ENCODE measurements at places on chromosomes 16 and 17.

- no peaks in the 10 kb centered on the region for H3K36me3 ChIP-seq
- no peak overlapping the region for H3K4me3 ChIP-seq
- no peak overlapping the region for H3K27ac ChIP-seq
- no peaks in the 10 kb centered on the region for H3K27me3 ChIP-seq
Measured at GRCh38 chr16:73713251-73713650, 583.4 kb upstream of the PSMD7 start.

DNA sequence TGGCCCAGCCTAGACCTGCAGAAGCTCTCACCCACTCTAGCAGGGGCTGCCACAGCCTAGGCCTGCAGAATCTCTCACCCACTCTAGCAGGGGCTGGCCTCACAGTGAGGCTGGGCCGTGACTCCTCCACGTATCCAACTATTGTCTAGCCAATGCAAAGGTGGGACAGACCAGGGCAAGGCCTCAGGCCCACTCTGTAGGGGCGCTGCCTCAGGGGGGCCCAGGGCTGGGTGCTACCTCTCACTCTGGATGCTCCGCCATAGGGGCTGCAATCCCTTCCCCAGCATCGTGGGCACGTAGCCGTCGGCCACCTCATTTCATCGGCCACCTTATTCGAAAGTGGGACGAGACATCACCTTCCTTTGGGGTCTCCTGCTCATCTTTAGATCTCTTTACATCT is 51.7 kb downstream of the RPH3AL start:
- no peak overlapping the region for H3K4me3 ChIP-seq
- H3K36me3 ChIP-seq: no peaks in the 10 kb centered on the region

- DNase-seq: peak; percentile 91
Measured at GRCh38 chr16:79272141-79272577, 328.4 kb downstream of the MAF start.

GRCh38 chr16:31224092-31224955 is 7.4 kb upstream of the PYDC1 start:
- no peak overlapping the region for H3K4me3 ChIP-seq
- no peaks in the 10 kb centered on the region for H3K36me3 ChIP-seq
- H3K27ac ChIP-seq: no peak overlapping the region
- H3K4me1 ChIP-seq: peaks cover 5% of the 10 kb centered on the region
- DNase-seq: no peak

- DNase-seq: no peak
- H3K27me3 ChIP-seq: no peaks in the 10 kb centered on the region
- H3K27ac ChIP-seq: no peak overlapping the region
- no peak overlapping the region for H3K4me3 ChIP-seq
- H3K4me1 ChIP-seq: peaks cover 4% of the 10 kb centered on the region
Measured at GRCh38 chr17:2035541-2036488, 5.9 kb downstream of the DPH1 start.

- H3K36me3 ChIP-seq: peaks cover 37% of the 10 kb centered on the region
- H3K4me3 ChIP-seq: no peak overlapping the region
- no peak for DNase-seq
- H3K4me1 ChIP-seq: peaks cover 2% of the 10 kb centered on the region
- no peak overlapping the region for H3K27ac ChIP-seq
- H3K27me3 ChIP-seq: no peaks in the 10 kb centered on the region
Measured at GRCh38 chr17:27318633-27319032, 24.7 kb downstream of the WSB1 start.

DNA sequence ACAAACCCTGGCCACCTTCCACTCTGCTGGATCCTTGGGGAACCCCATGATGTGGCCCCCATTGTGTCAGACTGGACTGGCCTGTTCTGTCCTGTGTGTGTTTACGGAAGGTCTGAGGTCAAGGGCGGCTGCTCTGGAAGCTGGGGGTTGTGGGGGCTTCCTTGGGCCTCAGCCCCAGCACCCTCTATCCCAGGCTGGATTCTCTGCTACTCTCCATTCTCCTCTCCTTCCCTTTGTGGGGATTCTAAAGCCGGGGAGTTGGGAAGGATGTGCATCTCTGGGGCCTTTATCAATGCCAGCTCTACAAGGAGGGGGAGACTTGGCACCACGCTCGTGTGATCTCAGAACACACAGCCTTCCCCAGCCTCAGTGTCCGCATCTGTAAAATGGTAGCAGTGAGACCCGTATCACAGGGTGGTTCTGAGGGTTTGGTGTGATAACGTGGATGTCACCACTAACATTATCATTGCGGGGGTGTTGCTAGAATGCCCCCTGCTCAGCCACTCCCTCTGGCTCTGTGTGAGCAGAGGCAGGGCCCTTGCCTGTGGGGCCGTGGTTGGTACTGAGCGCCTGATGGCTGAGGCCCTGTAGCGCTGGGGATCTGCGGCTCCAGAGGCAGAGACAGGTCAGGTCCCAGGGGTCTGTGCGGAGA is 18.1 kb downstream of the ADGRG1 start:
- H3K4me3 ChIP-seq: no peak overlapping the region
- H3K27me3 ChIP-seq: no peaks in the 10 kb centered on the region
- H3K36me3 ChIP-seq: no peaks in the 10 kb centered on the region
- H3K27ac ChIP-seq: peak overlapping the region; percentile 2
- H3K4me1 ChIP-seq: peaks cover 25% of the 10 kb centered on the region

DNA sequence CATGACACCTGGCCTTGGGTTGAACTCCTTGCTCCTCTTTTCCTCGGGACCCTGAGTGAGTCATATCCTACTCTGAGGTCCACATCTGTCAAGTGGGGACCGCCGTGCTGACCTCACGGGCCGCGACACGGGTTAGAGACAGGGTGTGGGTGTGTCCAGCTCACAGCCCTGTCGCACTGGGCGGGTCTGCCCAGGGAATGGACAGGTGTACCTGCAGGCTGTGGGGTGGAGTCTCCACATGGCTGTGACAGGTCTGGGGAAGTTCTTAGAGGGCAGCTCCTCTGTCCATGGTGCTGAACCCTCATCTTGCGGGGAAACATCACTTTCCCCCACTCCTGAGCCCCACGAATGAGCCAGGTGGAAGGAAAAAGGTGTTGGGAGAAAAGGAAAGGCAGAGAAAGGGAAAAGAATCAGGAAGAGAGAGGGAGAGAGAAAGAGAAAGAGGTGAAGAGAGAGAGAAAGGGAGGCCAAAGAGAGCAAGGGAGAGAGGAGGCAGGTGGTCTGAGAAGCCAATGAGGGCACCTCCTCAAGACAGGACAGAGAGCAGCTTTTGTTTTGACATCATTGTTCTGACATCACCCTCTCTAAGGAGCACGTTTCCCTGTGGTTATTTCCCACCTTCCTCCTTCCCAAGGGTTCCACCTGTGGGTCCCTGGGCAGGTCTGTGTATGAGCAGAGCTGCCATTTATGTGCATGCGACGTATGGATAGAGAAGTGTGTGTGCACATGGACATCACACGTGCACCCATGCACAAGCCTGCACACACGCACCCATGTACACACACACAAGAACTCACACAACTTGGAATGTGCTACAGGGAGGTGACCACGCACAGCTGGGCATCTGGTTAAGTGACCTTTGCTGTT is 32.6 kb upstream of the CBFA2T3 start:
- peaks cover 10% of the 10 kb centered on the region for H3K27me3 ChIP-seq
- peaks cover 2% of the 10 kb centered on the region for H3K4me1 ChIP-seq
- no peak overlapping the region for H3K27ac ChIP-seq
- DNase-seq: peak; percentile 84
- H3K36me3 ChIP-seq: no peaks in the 10 kb centered on the region
- H3K4me3 ChIP-seq: no peak overlapping the region

GRCh38 chr17:47251421-47251940 is 2.1 kb upstream of the ITGB3 start:
- H3K27ac ChIP-seq: no peak overlapping the region
- no peak overlapping the region for H3K4me3 ChIP-seq
- peaks cover 61% of the 10 kb centered on the region for H3K27me3 ChIP-seq
- no peaks in the 10 kb centered on the region for H3K36me3 ChIP-seq
- H3K4me1 ChIP-seq: peaks cover 8% of the 10 kb centered on the region
- DNase-seq: no peak

- no peak for DNase-seq
- H3K4me3 ChIP-seq: no peak overlapping the region
- H3K4me1 ChIP-seq: peaks cover 49% of the 10 kb centered on the region
- no peaks in the 10 kb centered on the region for H3K27me3 ChIP-seq
- no peak overlapping the region for H3K27ac ChIP-seq
Measured at GRCh38 chr16:21613781-21614180, 14.4 kb downstream of the METTL9 start.

DNA sequence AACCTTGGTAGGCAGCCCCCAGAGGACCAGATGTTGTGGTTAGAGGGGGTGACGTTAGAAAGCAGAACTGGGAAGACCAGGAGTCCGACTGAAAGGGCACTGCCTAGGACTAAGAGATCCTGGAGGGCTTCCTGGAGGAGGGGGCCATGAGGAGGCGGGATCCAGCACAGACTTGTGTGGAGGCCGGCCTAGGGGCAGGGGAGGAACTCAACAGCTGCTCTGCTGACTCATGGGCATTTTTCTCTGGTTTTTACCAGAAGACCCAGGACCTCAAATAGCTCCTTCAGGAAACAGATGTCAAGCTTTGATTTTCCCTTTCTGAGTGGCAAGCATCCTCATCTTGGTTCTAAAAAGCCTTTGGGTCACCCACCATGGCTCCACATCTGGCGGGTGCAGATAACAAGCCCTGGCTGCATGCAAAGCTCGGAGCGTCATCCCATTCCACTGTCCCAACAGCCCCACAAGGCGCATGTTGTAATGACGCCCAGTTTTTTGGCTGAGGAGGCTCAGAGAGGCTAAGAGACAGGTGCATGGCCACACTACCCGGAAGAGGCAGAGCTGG is 29.0 kb downstream of the IL21R start:
- H3K4me3 ChIP-seq: no peak overlapping the region
- no peak for DNase-seq
- H3K4me1 ChIP-seq: peaks cover 49% of the 10 kb centered on the region
- no peaks in the 10 kb centered on the region for H3K27me3 ChIP-seq
- peak overlapping the region; percentile 76 for H3K27ac ChIP-seq
- H3K36me3 ChIP-seq: peaks cover 72% of the 10 kb centered on the region

- no peak overlapping the region for H3K4me3 ChIP-seq
- no peaks in the 10 kb centered on the region for H3K4me1 ChIP-seq
- no peaks in the 10 kb centered on the region for H3K27me3 ChIP-seq
Measured at GRCh38 chr16:59690216-59690615, 956.1 kb upstream of the GOT2 start.

DNA sequence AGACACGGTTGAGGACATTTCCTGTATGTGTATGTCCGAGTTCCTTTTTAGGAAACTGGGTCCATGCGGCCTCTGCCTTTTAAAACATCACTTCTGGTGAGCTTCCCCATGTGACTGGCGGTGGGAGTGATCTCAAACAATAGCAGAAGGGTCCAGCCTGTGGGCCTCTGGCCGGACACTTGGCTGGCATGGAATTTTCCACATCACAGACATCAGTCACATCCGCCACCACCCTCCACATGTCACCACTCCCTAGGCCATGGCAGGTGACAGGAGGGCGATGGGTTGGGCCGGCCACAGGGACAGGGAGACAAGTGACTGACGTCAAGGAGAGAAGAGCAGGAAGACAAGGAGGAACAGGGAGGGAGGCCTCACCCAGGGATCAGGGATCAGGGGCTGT is 83.7 kb downstream of the DNAH17 start:
- H3K27me3 ChIP-seq: no peaks in the 10 kb centered on the region
- H3K4me3 ChIP-seq: no peak overlapping the region
- DNase-seq: no peak
- H3K4me1 ChIP-seq: peaks cover 2% of the 10 kb centered on the region
- no peak overlapping the region for H3K27ac ChIP-seq

DNA sequence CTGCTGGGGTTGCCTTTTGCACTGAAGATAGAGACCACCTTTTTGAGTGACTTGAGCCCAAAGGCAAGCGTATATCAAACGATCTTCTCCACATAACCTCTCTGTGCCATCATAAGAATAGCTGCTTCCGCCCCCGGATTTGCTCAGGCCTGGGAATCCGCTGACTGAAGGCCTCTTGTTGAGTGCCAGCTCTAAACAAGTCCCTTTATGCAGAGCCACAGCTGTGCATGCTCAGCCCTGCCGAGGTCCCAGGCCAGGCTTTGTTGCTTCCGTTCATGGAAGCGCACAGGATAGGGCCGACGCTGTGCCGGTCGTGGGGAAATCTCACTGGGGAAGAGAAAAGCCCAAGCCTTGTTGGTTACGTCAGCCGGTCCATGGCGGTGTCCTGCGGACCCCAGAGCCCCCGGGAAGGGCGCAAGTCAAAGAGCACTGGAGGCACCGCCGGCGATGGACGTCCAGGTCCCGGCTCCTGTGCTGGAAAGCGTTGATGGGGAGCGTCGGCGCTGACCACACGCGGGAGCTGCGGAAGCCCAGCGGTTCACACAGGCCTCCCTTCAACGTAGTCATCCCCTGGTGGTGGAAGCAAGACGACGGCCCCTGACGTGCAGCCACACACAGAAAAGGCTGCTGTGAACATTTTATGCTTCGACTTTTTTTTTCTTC is 23.5 kb upstream of the RPL13 start:
- H3K27ac ChIP-seq: no peak overlapping the region
- DNase-seq: no peak
- H3K27me3 ChIP-seq: no peaks in the 10 kb centered on the region
- no peak overlapping the region for H3K4me3 ChIP-seq
- peaks cover 45% of the 10 kb centered on the region for H3K36me3 ChIP-seq

DNA sequence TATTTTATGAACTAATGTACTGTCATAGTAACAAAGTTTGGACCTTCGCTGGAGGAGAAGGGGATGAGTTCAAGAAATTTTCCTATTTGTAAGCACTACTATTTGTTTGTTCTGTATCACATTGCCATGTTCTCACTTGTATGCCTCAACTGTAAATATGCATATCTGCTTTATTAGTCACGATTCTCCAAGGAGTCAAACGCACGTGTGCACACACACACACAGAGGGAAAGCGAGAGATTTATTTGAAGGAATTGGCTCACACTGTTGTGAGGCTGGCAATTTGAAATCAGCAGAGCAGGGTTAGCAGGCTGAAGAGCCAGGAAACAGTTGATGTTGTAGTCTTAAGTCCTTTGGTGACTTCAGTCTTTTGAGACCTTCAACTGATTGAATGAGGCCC is 24.9 kb upstream of the MYH2 start:
- H3K27me3 ChIP-seq: peaks cover 2% of the 10 kb centered on the region
- no peaks in the 10 kb centered on the region for H3K4me1 ChIP-seq
- no peaks in the 10 kb centered on the region for H3K36me3 ChIP-seq
- no peak for DNase-seq

DNA sequence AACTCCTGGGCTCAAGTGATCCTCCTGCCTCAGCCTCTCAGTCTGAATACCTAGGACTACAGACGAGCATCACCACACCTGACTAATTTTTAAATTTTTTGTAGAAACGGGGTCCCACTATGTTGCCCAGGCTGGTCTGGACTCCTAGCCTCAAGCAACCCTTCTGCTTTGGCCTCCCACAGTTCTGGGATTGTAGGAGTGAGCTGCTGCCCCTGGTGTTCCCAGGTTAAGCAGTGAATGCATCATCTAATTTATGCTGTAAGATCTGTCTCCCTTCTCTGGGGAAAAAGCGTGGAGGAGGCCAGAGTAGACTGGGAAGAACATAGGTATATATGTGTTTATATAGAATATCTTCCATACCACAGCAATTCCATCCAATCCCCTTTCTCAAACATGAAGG is 6.6 kb upstream of the N4BP1 start:
- no peak for DNase-seq
- peak overlapping the region; percentile 17 for H3K27ac ChIP-seq
- H3K4me1 ChIP-seq: peaks cover 47% of the 10 kb centered on the region
- no peaks in the 10 kb centered on the region for H3K36me3 ChIP-seq
- no peak overlapping the region for H3K4me3 ChIP-seq
- H3K27me3 ChIP-seq: no peaks in the 10 kb centered on the region

- H3K27me3 ChIP-seq: no peaks in the 10 kb centered on the region
- DNase-seq: no peak
- peaks cover 18% of the 10 kb centered on the region for H3K36me3 ChIP-seq
- no peak overlapping the region for H3K27ac ChIP-seq
- H3K4me3 ChIP-seq: no peak overlapping the region
- H3K4me1 ChIP-seq: peaks cover 3% of the 10 kb centered on the region
Measured at GRCh38 chr16:85657267-85657650, 31.5 kb downstream of the GINS2 start.

Data from activated CD4-positive, alpha-beta T cell treated with anti-CD3 and anti-CD28 coated beads, Interleukin-2, amount 10 ng/mL, durations not matched to agents 24 days and 14 days (primary cell).